Suprapubic skin (tissue), 4 donors: ENCODE measurements at places on chromosomes 11 and 22.

DNA sequence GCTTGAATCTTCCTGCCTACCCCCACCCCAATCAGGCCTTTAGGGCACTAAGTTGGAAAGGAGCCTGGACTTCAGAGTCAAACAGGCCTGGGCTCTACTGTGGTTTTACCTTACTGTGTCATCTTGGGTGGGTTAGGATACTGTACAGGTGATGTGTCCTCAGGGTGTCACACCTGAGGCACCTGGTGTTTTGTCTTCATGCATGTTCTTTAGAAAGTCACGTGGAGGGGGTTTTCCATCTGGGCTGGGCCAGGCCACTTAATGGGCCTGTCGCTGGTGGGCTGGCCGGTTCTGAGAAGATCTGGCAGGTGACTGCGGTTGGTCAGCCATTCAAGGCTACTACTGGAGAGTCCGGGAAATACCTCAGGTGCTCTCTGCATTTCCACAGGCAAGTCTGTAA, 92.6 kb downstream of the SWAP70 start:
- no peak for DNase-seq
- peaks cover 75% of the 10 kb centered on the region for H3K4me1 ChIP-seq
- H3K36me3 ChIP-seq, result peaks cover 7% of the 10 kb centered on the region
- H3K27ac ChIP-seq, result peak overlapping the region; percentile 43

DNA sequence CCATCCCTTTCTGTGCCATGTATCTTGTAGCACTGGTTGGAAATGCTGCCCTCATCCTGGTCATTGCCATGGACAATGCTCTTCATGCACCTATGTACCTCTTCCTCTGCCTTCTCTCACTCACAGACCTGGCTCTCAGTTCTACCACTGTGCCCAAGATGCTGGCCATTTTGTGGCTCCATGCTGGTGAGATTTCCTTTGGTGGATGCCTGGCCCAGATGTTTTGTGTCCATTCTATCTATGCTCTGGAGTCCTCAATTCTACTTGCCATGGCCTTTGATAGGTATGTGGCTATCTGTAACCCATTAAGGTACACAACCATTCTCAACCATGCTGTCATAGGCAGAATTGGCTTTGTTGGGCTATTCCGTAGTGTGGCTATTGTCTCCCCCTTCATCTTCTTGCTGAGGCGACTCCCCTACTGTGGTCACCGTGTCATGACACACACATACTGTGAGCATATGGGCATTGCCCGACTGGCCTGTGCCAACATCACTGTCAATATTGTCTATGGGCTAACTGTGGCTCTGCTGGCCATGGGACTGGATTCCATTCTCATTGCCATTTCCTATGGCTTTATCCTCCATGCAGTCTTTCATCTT, 414 bp downstream of the OR52D1 start:
- no peak overlapping the region for H3K27ac ChIP-seq
- DNase-seq, result no peak
- no peak overlapping the region for H3K4me3 ChIP-seq
- H3K36me3 ChIP-seq, result no peaks in the 10 kb centered on the region
- H3K4me1 ChIP-seq, result no peaks in the 10 kb centered on the region

DNA sequence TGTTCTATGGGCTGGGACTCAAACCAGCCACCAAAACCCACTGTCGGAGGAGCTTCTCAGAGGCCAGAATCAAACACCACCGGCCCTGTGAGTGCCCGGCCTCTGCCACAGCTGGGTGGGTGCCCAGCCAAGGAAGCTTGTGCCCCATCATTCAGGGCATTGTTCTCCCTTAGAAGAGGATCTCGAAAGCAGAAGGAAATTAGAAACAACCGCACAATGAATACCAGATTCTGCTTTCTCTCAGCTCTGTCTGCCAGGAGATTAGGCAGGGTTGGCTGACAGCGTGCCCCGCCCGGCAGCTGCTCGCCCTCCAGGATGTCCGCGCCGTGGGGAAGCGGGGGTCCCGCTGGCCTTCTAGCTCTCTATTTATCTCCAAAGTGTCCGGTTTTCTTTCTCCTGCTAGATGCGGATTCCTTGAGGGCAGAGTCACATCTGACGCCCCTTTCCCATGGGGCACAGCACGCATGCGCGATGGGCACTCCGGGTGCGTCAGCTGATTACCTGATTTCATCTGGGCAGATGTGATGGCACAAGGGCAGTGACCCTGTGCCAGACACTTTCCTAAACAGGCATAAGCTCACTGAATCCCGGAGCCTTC, 25.5 kb downstream of the SCGB1A1 start:
- H3K27me3 ChIP-seq, result no peaks in the 10 kb centered on the region
- peak overlapping the region; percentile 43 for H3K4me3 ChIP-seq
- DNase-seq, result peak; percentile 92

GRCh38 chr11:89443361-89444322, 47.5 kb downstream of the NOX4 start:
- no peaks in the 10 kb centered on the region for H3K27me3 ChIP-seq
- no peaks in the 10 kb centered on the region for H3K36me3 ChIP-seq
- H3K27ac ChIP-seq, result no peak overlapping the region
- no peak for DNase-seq
- no peak overlapping the region for H3K4me3 ChIP-seq
- H3K4me1 ChIP-seq, result no peaks in the 10 kb centered on the region

GRCh38 chr22:33467620-33468095, 409.5 kb upstream of the SYN3 start:
- no peaks in the 10 kb centered on the region for H3K4me1 ChIP-seq
- no peak for DNase-seq
- H3K27me3 ChIP-seq, result no peaks in the 10 kb centered on the region
- no peaks in the 10 kb centered on the region for H3K36me3 ChIP-seq

GRCh38 chr11:122342089-122342744, 226.2 kb upstream of the BLID start:
- H3K4me3 ChIP-seq, result no peak overlapping the region
- no peaks in the 10 kb centered on the region for H3K36me3 ChIP-seq
- no peaks in the 10 kb centered on the region for H3K27me3 ChIP-seq
- peaks cover 11% of the 10 kb centered on the region for H3K4me1 ChIP-seq

DNA sequence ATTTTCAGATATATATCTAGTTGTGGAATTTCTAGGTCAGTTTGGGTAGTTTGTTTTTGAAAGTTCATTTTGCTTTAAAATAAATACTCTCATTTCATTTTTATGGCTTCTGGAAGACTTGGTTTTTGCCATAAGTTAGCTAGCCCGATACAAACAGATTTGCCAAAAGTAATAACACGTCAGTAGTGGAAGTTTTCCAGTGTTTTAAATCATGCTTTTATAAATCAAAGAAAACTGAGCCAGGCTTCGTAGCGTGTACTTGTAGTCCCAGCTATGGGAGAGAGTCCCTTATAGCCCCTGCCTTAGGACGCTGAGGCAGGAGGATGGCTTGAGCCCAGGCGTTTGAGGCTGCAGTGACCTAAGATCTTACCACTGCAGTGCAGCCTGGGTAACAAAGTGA, 21.7 kb upstream of the MICALL1 start:
- H3K4me1 ChIP-seq, result peaks cover 22% of the 10 kb centered on the region
- no peak overlapping the region for H3K27ac ChIP-seq
- DNase-seq, result no peak

- H3K4me3 ChIP-seq, result no peak overlapping the region
- H3K27ac ChIP-seq, result peak overlapping the region; percentile 78
- peak; percentile 91 for DNase-seq
- H3K36me3 ChIP-seq, result no peaks in the 10 kb centered on the region
Measured at GRCh38 chr22:31075961-31076360, 5.2 kb upstream of the SMTN start.

DNA sequence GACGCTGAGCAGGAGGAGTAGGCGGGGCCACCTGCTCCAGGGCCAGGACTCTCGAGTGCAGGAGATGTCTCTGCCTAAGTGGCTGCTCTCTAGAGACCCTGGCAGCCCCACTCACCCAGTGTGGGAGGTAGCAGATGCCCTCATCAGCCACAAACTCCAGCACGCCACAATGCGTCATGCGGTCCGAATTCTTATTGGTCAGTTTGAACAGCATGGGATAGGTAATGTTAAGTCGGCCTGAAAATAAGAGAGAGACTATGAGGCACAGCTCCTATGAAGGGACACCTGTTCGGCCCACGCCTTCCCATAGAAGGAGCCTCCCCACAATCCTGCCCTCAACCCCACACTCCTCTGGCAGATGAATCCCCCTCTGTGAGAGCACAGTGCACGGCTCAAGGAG, 7.4 kb downstream of the UFD1 start:
- H3K36me3 ChIP-seq, result peaks cover 81% of the 10 kb centered on the region
- no peak for DNase-seq
- H3K4me1 ChIP-seq, result peaks cover 29% of the 10 kb centered on the region

DNA sequence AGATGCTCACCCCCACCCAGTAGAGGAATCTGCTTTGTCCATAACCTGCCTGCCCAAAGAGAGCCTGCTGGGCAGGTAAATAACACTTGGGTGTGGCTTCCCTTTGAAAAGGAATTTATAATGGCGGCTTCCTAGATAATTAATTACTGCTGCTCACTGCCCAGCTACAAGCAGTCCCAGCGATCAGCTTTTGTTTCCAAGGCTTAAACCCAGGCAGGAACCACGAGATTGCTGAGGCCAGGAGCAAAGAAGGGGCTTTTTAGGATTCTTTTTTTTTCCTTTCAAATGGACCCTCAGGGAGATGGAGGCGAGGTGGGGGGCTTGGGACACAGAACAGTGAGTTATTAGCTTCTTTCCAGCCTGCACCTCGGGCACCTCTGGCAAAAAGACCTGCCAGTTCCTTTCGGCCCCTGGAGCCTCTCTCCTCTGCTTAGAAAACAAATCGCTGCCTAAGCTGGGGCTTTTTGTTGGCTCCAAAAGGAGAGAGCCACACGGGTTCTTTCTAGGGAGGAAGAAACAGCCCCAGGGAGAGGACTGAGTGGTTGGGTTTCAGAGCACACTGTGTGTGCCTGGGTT, 107.2 kb downstream of the TSPAN18 start:
- H3K4me3 ChIP-seq, result no peak overlapping the region
- no peak overlapping the region for H3K27ac ChIP-seq
- no peaks in the 10 kb centered on the region for H3K36me3 ChIP-seq
- H3K27me3 ChIP-seq, result no peaks in the 10 kb centered on the region

DNA sequence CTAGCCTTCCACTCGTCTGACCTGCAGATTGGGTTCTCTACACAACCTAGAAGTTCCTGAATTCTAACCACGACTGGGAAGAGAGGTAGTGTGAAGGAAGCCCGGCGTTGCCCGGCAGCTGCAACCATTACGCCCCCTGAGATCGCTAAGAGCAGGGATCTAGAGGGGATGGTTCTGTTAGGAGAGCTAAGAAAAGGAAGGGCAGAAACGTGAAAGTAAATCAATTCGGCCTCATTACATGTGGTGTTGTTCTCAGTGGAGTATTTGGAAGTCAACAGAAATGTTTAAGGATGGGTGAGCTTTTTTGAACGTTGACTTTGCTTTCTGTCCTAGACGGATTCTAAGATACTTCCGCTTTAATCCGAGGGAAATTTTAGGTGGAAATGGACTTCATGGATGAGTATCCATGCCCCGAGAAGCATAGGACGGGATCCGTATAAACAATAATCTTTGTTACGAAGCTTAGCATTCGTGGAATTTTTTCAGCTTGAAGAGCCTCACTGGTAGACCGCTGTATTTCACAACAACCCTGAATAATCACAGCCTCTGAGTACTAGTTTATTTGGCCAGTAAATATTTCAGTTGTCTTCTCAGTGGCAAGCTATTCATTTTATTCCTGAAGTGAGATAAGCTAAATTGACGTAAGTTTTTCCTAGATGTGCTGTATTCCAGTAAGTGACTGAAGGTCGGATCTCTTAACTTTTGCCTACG, 629 bp downstream of the ATP5MG start:
- H3K27me3 ChIP-seq, result no peaks in the 10 kb centered on the region
- peaks cover 22% of the 10 kb centered on the region for H3K36me3 ChIP-seq
- peak overlapping the region; percentile 83 for H3K27ac ChIP-seq
- DNase-seq, result no peak

GRCh38 chr11:86052693-86053641, 15.9 kb downstream of the PICALM start:
- H3K4me1 ChIP-seq, result peaks cover 39% of the 10 kb centered on the region
- no peak overlapping the region for H3K4me3 ChIP-seq
- no peak overlapping the region for H3K27ac ChIP-seq
- no peaks in the 10 kb centered on the region for H3K36me3 ChIP-seq

DNA sequence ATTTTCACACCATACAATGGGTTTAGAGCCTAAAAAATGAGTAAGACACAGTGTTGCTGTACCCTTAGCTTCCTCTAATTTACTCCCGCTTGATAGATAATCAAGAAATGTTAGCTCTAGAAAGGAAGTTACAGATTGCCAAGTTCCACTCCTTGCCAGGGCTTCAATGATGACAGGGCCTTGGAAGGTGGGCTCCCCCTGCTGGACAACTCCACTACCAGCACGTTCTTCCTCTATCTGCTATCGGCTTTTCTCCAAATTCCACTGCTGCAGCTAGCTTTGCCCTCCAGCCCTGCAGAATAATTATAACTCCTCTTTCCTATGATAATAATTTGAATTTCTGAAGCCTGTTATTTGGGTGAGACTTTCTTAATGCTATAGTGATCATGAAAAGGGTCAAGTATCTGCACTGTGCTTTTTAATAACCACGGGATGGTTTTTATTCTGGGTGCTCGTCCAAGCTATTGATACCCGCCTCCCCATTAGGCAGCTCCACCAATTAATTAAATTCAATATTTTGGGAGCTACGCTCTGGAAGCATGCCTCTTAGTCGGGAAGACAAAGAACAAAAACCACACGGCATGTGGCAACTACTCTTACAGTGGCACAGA, 9.0 kb downstream of the SYN3 start:
- H3K4me1 ChIP-seq, result no peaks in the 10 kb centered on the region
- peaks cover 25% of the 10 kb centered on the region for H3K27me3 ChIP-seq
- no peak overlapping the region for H3K4me3 ChIP-seq
- no peaks in the 10 kb centered on the region for H3K36me3 ChIP-seq

GRCh38 chr22:24514241-24515026, 19.3 kb downstream of the UPB1 start:
- no peaks in the 10 kb centered on the region for H3K36me3 ChIP-seq
- H3K4me1 ChIP-seq, result peaks cover 21% of the 10 kb centered on the region
- no peaks in the 10 kb centered on the region for H3K27me3 ChIP-seq
- H3K4me3 ChIP-seq, result no peak overlapping the region
- no peak overlapping the region for H3K27ac ChIP-seq
- DNase-seq, result no peak

DNA sequence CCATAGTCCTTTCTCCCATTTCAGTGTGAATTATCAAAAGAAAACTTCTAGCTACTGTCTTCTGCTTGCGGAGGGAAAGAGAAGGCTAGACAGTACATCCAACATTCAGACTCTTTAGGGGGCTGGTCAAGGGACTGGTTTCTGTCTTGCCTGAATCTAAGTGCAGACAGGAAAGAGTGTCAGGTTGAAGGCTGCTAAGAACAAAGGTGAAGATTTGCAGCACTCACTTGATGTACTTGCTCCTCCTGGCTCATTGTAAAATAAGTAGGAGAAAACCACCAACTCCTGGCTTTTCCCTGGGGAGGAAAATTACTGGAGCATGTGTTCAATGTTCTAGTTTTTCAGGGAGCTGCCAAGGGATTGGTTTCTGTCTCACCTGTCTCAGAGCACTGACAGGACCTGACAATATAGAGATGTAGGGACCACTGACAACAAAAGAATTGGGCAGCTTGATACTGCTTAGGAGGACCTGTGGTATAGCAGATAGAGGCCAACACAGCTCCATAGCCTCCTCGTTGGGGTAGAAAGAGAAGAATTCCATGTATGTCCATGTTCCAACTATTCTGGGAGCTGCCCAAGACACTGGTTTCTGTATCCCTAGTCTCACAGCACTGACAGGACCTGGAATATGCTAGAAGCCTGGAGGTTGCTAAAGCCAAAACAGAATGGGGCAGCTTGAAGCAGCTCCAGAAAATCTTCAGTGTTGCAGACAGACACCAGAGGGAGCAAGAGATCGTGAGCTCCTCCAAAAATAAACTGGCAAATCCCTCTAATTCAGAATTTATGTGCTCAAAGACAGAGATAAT, 39.7 kb upstream of the MMP12 start:
- H3K36me3 ChIP-seq, result no peaks in the 10 kb centered on the region
- no peak overlapping the region for H3K27ac ChIP-seq
- no peak overlapping the region for H3K4me3 ChIP-seq
- no peaks in the 10 kb centered on the region for H3K4me1 ChIP-seq
- H3K27me3 ChIP-seq, result no peaks in the 10 kb centered on the region
